LHCN-M2 (cell line): ENCODE measurements at places on chromosomes 4 and X. TPM values are rescaled to one million over a fixed set of nuclear protein-coding genes. Genes with fewer than 3 reads are reported as not detected.

- DNase-seq = no peak
These were observed 11.1 kb downstream of the EXOC1L start for GRCh38 chr4:55830716-55831115.

The SATL1 gene
- not detected in 2 replicates for total RNA-seq

GRCh38 chr4:2761035-2761923, 5.1 kb upstream of the TNIP2 start:
- no peak for DNase-seq

DNA sequence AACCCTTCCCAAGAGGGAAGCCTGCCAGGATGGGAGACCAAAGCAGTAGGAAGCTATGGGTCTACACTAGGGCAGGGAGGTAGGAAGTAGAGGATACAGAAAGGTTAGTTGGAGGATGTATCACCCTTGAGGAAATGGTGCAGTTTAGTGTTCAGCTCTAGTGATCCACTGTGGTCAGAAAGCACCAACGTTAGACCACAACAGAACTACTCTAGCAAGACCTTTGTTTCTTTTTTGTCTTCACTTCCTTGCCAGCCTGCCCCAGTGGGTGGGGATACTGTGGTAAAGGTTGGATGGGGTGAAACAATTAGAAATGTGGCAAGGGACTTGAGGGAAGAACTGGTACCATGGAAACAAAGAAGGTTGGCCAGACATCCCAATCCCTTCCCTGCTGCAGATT, 83.3 kb downstream of the DDIT4L start:
- DNase-seq = no peak

GRCh38 chrX:153463556-153463955, 6.8 kb downstream of the HAUS7 start:
- DNase-seq = no peak
